ENCODE measurements at places on chromosomes 1 and 21. TPM values are rescaled to one million over a fixed set of nuclear protein-coding genes. Genes with fewer than 3 reads are reported as not detected.

LCE2A gene
- total RNA-seq = not detected

STYXL2 gene
- 0.16 TPM for total RNA-seq

SPRR2A gene
- not detected for total RNA-seq

CGN gene
- 38.9 TPM for total RNA-seq

SPTA1 gene
- 0.88 TPM for total RNA-seq

CFAP141 gene
- not detected for total RNA-seq
